Tongue (tissue), 3 donors: ENCODE measurements at places on chromosomes 7 and 10. TPM values are rescaled to one million over a fixed set of nuclear protein-coding genes. Genes with fewer than 3 reads are reported as not detected.

DNA sequence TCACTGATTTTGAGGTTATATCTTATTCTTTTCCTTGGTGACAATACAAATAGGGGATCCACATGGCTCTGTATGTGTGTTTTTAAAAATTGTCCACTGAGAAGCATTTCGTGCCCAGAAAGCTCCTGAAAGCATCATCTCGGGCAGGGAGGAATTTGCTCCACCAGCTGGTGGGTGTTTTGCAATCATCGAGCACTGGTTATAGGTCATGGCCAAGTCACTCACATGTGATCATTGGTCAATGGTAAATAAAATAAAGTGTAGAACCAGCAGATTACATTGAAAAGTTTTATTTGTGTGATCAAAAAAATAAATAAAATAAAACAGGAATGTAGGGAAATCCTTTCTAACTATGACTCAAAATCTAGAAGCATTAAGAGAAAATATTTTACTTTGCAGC is 23.0 kb upstream of the SNX13 start:
- no peak for DNase-seq

DNA sequence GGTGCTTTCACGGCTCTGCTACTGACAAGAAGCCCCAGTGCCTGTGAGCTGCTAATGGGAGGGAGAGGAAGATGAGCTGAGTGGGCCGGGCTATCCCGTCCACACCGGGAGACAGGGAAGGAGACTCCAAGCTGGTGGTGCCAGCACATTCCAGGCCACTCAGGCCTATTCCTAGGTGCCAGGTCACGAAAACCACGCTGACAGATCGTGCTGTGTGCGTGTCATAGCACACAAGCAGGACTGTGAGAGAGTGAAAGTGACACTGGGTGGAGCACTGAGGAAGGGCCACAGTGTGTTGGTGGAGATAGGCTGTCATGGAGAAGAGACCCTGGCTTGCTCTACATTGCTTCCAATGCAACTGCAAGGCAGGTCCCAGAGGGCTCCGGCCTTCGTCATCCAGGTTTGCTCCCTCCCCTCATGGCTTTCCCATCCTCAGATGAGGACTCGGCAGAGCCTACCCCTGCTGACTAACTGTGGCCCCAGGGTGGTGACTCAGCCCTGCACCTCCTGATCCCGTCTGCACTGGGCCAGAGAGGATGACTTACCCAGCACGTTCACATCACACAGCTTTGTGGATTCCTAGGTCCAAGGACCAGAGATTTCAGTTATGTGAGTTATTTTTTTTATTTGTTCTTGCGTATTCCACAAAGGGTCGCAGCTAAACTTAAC is 167.3 kb downstream of the EGFR start:
- DNase-seq: no peak

GRCh38 chr10:132942101-132943057 is at the start of gene CFAP46:
CFAP46 (minus strand) TSS chr10:132942570; CDS start chr10:132942484, 86 bp downstream.
- DNase-seq: peak; percentile 75

The OPN1SW gene
- not detected for total RNA-seq

- peak; percentile 4 for DNase-seq
These were observed 156.6 kb downstream of the SKIDA1 start for GRCh38 chr10:21368728-21369425.

GRCh38 chr10:14102056-14102455 is 228.7 kb downstream of the FRMD4A start:
- no peak for DNase-seq

DNA sequence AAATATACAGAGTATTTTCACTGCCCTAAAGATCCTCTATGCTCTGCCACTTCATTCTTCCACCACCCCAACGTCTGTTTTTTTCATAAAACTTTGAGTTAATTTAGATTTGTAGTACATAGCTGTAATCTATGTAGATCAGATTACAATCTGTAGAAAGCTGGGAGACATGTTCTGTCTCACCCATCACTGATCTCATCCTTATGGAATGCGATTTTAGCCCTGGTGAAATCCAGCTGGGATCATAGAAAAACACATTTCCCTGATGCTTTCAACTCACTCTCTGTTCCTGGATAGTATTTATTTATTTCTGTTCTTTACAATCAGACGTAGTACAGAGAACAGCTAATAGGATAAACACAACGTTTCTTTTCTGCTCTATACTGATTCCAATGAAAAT is 521.0 kb downstream of the KIF20B start:
- peak; percentile 41 for DNase-seq

- DNase-seq: no peak
These were observed 40.4 kb downstream of the BAIAP2L1 start for GRCh38 chr7:98360221-98361130.

The HMX3 gene
- total RNA-seq: not detected

DNA sequence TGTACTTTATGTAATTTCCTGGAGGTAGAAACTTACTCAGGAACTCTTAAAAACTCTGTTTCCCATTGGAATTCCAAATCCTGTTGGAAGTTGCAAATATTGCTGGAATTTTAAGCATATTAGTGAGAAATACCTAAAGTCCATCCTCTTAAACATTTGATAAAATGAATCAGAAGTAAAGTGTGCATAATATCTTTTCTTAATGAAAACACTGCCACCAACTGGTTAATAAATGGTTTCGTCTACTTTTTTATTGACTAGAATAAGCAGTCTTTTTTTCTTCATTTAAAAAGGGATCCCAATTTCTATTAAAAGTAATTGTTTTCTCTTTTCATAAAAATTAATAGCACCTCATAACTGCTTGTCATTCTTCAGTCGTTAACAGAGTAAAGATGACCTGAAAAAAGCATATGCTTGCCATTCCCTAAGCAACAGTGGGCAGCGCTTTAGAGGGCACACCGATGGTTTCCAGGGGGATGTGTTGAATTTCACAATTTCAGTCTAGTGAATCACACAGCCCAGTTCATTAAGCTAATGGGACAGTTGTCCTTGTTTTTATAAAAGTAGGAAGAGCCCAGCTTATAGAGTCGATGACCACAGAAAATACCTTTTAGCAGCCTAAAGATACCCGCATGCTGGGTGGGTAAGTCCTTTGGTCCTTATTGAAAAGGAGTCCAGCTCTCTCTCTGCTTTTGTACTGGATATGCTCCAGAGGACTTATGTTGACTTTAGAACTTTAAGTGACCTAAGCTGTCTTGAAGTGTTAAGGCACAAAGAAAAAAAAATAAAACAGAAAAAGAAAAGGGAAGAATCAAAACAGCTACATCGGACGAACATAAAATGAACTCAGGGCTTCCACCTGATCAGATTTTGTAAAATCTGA is 28.5 kb downstream of the NPS start:
- peak; percentile 29 for DNase-seq

GRCh38 chr10:32161586-32161985 is 105.4 kb upstream of the KIF5B start:
- peak; percentile 70 for DNase-seq

GRCh38 chr7:155862123-155862892 is 50.0 kb upstream of the SHH start:
- no peak for DNase-seq

DNA sequence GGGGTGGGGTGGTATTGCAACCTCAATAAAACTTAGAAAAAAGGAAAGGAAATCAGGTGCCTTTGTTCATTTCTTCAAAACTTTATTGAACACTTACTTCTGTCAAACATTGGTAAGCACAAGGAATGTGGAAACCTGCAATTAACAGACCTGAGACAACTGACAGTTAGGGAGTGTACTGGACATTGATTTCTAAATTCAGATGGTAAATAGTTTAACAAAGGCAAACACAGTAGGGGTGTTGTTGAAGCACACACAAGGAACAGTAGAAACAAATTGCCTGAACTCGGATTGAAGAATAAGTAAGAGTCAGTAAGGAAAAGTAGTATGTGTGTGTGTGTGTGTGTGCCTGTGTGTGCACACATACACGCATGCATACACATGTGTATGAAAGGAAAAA is 108.6 kb downstream of the CSTF2T start:
- DNase-seq: no peak

- DNase-seq: peak; percentile 74
These were observed 1025.0 kb upstream of the CELF2 start for GRCh38 chr10:9992661-9993060.

- no peak for DNase-seq
These were observed 23.0 kb downstream of the BZW2 start for GRCh38 chr7:16668978-16669377.
